ENCODE measurements at places on chromosomes 11 and 22.

GRCh38 chr11:28472904-28473303, 364.7 kb downstream of the METTL15 start:
- DNase-seq: no peak

- no peak for DNase-seq
These were observed 2.1 kb downstream of the PNPLA3 start for GRCh38 chr22:43925433-43926348.

DNA sequence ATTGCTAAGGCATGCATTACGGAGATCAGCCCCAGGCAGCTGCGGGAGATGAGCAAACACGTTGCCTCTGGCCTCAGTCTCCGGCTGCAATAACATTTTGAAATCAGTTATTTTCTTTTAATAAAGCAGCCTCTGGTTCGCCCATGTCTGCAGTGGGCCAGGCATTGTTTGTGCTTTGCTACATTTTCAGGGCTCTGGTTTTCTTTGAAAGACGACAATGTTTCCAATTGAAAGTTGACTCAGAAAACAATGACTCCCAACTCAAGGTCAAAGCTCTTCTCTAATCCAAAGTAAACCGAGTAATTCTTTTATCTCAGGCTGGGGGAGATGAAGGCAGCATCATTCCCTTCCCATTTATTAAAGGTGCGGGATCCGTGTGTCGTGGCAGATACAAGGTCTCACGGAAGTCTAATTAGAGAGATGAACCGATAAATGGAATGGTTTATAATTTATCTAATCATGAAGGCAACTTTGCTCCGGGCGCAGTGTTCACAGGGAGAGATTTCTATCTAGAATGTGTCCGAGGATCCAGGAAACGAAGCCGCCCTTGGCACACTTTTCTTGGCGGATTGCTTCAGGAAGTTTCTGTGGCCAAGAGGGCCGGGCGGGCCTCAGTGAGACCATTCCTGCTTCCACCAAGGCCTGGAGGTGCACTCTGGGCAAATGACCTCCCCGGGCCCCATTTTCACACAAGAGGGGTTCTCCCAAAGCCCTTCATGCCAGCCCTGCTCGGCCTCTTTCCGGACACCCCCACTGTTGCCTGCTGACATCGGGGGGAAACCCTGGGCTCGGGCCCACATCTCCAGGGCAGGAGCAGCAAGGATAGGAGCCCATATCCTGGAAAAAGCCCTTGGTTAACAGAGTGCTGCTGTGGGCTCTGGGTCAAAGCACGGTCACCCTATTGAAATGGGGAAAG, 811.4 kb downstream of the BRD1 start:
- no peak for DNase-seq

- no peak for DNase-seq
These were observed 7.1 kb upstream of the CD44 start for GRCh38 chr11:35131886-35132285.

GRCh38 chr11:100638648-100639047, 48.4 kb upstream of the ARHGAP42 start:
- DNase-seq: no peak

All from NAMALWA (cell line).